ENCODE measurements at places on chromosomes 3 and 15. TPM values are rescaled to one million over a fixed set of nuclear protein-coding genes. Genes with fewer than 3 reads are reported as not detected.

DNA sequence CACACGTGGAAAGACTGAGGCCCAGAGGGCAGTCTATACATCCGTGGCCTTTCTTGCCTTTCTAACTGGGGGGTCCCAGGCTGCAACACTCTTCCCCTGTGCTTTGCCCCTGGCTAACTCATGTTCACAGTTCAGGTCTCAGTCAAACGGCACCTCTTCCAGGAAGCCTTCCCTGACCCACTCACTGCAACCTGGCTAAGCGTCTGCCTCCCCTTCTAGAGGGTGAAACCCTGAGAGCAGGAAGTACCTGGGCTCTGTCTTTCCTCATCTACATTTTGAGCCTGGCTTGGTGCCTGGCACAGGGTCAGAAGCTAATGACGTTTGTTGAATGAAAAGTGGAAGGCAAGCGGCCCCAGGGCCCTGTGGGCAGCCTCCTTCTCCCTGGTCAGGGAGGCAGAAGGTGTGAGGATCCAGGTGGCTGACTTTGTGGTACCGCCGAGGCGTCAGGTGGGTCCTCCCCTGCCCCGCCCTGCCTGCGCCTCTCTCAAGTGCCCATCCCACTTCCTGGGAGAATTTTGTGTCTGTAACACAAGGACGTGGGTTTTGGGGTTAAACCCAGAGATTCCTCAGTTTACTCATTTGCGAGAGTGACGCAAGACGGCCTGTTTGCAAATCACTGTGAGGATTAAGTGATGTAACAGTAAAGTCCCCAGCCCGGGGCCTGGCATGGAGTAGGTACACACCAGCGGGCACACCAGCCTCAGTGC, 32.1 kb downstream of the DNASE1L3 start:
- DNase-seq, result no peak

GRCh38 chr3:169980055-169980454, 13.4 kb downstream of the SEC62 start:
- no peak for DNase-seq

GRCh38 chr3:4986782-4987537, 7.7 kb downstream of the BHLHE40 start:
- peak; percentile 82 for DNase-seq

DNA sequence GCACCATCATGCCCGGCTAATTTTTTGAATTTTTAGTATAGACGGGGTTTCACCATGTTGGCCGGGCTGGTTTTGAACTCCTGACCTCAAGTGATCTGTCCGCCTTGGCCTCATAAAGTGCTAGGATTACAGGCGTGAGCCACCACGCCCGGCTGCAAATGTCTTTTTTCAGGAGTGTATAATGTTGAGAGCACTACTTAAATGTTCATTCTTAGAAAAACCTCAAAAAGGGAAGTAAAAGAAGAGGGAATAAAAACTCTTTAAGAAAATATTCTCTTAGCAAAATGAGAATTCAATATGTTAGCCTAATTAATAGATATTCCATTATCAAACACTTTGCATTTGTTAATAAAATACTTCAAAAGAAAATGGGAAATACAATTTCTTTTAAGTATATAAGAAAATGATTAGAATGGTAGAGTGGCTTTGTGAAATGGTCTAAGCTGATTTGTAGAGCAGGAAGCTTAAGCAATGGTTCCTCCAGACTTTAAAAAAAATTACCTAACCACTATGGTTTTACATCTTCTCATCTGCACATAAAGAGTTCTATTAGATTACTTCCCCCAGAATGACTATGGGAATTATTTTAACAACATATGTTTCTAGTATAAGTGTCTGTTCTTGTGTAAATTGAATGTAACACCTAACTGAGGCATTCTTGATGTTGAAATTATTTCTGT, 226.7 kb upstream of the ALCAM start:
- no peak for DNase-seq

GRCh38 chr3:162584986-162585385, 1088.4 kb downstream of the OTOL1 start:
- DNase-seq, result no peak

The DUOXA1 gene
- total RNA-seq, result 0.26 TPM
